Cardiac muscle cell (in vitro differentiated cells and primary cell): ENCODE measurements at places on chromosomes 16 and 17. TPM values are rescaled to one million over a fixed set of nuclear protein-coding genes. Genes with fewer than 3 reads are reported as not detected.

- H3K27ac ChIP-seq: no peak overlapping the region
- no peak for DNase-seq
- H3K36me3 ChIP-seq: no peaks in the 10 kb centered on the region
These were observed 59.1 kb downstream of the PRMT7 start for GRCh38 chr16:68369697-68370580.

DNA sequence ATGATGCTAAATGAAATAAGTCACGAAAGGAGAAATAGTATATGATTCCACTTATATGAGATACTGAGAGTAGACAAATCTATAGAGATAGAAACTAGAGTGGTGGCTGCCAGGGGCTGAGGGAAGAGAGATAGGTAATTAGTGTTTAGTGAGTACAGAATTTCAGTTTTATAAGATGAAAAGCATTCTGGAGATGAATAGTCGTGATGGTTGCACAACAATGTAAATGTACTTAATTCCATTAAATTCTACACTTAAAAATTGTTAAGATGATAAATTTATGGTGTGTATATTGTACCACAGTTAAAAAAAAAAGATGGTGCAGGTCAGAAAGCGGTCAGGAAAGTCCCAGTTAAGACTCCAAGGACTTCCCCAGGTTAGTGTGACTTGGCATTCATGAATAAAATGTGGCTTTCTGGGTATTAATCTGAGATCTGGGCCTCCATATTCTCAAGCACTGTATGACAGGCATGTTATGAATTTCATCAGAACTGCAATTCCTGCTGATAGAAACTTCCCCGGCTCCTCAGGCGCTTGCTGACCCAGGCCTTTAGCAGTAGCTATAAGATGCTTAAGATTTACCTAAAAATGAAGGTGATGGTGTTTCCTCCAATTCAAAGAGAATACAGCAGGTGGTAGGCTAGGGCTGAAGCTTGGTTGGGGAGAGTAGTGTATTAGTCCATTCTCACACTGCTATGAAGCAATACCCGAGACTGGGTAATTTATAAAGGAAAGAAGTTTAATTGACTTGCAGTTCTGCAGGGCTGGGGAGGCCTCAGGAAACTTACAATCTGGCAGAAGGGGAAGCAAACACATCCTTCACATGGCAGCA is 115.3 kb upstream of the SOX9 start:
- H3K4me1 ChIP-seq: peaks cover 7% of the 10 kb centered on the region
- no peak for DNase-seq
- no peaks in the 10 kb centered on the region for H3K27me3 ChIP-seq
- H3K27ac ChIP-seq: no peak overlapping the region

CBFA2T3 gene
- total RNA-seq: 0.21 and 0.69 TPM in 2 replicates

CHST4 gene
- total RNA-seq: 0.63 TPM in 1 of 2 replicates, not detected in the other

SCGB1C2 gene
- not detected in 2 replicates for total RNA-seq

DNA sequence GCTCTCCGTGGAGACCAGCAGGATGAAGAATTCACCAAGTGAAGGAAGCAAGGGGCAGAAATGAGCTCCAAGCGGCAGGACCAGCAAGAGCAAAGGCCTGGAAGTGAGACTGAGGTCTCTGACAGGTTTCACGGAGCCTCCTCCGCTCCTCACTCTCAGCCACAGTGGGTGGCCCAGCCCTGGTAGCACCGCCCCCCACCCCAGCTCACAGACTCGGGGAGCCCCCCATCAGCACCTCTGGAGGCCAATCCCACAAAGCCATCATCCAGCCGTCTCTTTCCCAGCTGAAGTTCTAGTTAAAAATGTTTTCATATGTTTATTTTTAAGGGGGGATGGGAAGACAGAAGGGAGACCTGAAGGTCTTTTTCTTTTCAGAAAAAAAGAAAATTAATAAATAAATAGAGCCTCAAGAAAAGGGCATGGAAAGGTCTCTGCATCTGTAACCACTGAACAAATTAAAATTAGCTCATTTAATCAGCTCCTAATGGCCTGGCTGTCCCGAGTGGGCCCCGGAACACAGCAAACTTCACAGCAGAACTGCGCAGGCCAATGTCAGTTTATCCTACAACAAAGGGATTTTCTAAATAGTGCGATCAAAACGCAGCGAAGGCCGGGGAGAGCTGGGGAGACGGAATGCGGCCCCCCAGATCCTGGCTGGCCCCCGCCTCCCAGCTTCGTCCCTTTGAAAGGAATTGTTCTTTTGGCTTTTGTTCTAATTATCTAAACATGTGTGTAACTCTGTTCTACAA is 190.3 kb downstream of the ZNF423 start:
- no peaks in the 10 kb centered on the region for H3K27me3 ChIP-seq
- peak overlapping the region; percentile 28 for H3K27ac ChIP-seq
- peak; percentile 32 for DNase-seq

GRCh38 chr16:86124321-86124720 is 225.4 kb downstream of the IRF8 start:
- peaks cover 5% of the 10 kb centered on the region for H3K27me3 ChIP-seq
- no peak overlapping the region for H3K27ac ChIP-seq
- DNase-seq: no peak
- H3K4me1 ChIP-seq: no peaks in the 10 kb centered on the region
- no peaks in the 10 kb centered on the region for H3K36me3 ChIP-seq

DNA sequence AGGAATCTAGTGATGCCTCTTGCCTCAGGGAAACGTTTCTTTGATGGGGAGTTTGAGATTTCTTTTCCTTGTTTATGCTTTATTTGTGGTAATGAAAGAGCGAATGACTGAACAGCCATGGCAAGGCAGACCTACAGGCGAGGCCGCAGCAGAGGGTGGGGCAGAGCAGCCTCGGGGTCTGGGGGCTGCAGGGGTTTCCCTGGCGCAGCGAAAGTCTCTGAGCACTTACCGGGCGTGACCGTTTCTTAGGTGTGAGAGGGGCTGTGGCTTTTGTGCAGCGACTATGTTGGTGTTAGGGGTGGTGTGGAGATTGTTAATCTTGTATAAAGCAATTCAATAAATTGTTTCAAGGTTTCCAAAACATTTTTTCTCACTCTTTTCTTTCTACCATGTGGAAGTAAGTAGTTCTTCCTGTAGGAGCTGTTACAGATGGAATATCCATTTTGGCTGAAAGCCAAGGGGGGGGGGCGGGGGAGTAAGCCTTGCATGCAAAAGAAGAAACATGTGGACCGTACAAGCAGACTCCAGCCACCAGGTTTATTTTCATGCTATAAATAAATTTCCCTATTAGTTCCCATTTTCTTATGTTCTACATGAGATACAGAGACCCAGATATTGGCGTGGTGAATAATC is 34.8 kb downstream of the UBN1 start:
- H3K36me3 ChIP-seq: peaks cover 51% of the 10 kb centered on the region
- H3K4me1 ChIP-seq: peaks cover 9% of the 10 kb centered on the region
- H3K27me3 ChIP-seq: no peaks in the 10 kb centered on the region
- H3K27ac ChIP-seq: peak overlapping the region; percentile 48
- peak; percentile 72 for DNase-seq

KRTAP2-1 gene
- total RNA-seq: not detected in 2 replicates

STRADA gene
- 22.7 and 30.3 TPM in 2 replicates for total RNA-seq

DNA sequence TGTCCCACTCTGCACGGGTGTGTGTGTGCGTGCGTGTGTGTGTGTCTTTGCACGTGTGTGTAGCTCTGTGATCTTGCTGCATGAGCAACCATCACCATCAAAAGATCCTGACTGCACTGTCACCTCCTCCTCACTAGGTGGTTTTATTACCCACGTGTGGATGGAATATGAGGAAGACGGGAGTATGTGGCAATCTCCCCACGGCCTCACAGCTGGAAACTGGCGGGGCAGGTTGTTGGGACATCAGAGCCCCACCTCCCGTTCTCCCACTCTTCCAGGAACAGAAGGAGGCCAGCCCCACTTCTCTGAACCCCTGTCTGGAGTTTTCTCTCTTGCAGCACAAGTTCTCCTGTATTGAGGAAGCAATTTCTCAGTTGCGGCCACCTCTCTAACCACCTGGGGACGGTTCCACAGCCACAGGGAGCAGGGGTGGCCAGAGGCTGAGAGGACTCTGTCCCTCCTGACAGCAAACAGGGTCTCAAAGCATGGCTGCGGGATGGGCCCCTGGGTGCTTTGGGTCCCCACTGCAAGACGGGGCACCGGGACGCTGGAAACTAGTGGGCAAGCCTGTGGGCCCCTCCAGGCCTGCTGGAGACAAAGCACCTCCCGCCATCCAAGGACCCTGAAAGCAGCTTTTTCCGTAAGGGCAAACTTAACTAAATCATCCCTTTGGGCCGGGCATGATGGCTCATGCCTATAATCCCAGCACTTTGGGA is 27.9 kb upstream of the ATP2C2 start:
- peak; percentile 21 for DNase-seq
- no peaks in the 10 kb centered on the region for H3K27me3 ChIP-seq
- no peaks in the 10 kb centered on the region for H3K36me3 ChIP-seq

RNF222 gene
- not detected in 2 replicates for total RNA-seq

TP53TG3D gene
- not detected in 2 replicates for total RNA-seq
